Spinal cord (tissue), 10 donors: ENCODE measurements at places on chromosomes 12 and 14.

- no peak for DNase-seq
These were observed 158.8 kb downstream of the TMEM132C start for GRCh38 chr12:128425666-128426331.

DNA sequence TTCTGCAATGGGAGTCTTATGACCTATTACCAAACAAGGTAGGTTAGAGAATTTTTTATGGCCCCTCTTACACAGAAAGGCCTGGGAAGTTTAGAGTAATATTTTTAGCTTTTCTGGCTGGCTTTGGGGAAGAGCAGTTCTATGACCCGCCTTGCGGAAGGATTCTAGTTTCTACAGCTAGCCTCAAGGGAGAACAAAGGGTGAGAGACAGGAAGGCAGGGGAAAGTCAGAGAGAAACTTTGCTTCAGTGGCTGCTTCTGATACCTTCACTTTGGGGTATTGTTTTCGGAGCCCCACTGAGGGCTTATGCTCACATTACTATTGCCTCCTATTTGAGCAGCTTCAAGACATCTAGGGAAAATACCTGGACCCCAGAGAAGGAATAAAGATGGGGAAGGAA lies 80.7 kb upstream of the NUDT4 start:
- no peak for DNase-seq

DNA sequence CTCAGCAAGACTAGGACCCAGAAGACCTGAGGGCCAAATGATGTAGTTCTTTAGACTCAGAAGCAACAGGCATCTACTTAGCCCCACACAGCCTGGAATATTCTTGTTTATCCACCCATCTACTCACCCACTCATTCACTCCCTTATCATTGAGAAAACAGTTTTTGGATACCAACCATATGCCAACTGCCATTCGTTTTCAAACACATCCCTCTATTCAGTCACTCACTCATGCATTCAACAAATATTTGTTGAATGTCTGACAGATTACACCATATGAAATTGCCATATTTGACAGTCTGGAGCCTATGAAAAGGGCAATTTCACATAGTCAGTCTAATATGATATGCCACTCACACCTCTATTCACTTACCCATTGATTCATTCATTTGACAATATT lies 103.2 kb downstream of the NT5DC3 start:
- DNase-seq, result no peak

DNA sequence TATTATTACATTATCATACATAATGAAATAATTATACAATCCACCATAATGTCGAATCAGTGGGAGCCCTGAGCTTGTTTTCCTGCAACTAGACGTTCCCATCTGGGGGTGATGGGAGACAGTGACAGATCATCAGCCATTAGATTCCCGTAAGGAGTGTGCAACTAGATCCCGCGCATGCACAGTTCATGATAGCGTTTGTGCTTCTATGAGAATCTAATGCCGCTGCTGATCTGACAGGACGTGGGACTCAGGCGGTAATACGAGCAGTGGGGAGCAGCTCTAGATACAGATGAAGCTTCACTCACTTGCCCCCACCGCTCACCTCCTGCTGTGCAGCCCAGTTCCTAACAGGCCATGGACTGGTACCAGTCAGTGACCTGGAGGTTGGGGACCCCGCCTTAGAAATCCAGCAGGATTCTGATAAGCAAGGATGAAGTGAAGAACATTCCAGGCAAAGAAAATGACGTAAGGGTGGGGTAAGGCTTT lies 204.6 kb downstream of the ETV6 start:
- DNase-seq, result no peak

DNA sequence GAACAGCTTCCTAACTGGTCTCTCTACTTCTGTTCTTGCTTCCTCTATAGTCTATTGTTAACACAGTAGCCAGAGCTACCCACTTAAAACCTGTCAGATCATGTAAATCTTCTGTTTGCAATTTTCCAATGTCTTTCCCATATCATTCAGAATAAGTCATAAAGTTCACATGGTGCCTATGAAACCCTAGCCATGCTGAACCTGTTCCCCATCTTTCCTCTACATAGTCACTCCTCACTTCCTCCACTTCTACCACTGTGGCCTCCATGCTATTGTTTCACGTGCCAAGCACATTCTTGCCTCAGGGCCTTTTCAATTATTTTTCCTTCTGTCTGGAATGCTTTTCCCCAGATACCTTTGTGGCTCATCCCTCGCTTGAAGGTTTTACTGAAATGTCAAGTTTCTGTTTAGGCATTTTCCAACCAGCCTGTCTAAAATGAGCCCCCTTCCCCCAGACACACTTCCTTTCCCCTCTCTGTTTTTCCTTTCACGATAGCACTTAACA lies 132.1 kb downstream of the DYRK2 start:
- DNase-seq, result no peak

DNA sequence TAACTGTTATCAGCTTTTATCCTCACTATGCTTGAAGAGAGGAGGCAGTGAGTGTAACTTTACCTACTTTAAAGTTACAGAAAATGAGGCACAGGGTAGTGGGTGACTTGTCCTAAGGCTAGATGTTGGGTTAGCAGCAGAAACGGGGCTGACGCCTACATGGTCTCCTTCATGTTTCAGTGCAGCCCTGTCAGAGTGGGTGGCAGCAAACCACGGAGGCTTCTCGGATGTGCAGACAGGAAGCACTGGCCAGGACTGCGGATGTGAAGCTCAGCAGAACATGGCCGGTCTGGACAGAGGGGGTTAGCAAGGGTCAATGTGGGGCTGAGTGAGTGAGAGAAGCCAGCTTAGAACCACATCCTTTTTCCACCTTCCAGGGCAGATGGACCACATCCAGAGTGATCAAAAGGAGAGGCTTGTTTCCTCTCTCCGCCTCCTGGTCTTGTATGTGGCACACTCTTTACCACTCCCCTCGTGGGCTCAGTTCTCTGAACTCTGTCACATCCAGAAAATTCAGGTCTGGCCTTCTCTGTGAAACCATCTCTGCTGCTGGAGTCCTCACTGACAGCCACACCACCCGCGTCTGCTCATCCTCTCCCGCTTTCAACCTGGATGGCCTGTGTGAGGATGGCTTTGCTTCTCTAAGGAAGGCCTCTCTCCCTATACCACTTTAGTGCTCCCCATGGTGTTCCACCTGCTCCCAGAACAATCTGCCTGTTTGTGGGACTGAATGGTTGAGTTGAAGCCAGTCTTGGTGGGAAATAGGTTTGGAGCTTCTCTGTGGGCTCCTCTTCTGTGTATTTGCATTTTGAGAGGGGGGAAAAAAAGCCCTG lies 14.1 kb downstream of the SUSD6 start:
- DNase-seq, result no peak

DNA sequence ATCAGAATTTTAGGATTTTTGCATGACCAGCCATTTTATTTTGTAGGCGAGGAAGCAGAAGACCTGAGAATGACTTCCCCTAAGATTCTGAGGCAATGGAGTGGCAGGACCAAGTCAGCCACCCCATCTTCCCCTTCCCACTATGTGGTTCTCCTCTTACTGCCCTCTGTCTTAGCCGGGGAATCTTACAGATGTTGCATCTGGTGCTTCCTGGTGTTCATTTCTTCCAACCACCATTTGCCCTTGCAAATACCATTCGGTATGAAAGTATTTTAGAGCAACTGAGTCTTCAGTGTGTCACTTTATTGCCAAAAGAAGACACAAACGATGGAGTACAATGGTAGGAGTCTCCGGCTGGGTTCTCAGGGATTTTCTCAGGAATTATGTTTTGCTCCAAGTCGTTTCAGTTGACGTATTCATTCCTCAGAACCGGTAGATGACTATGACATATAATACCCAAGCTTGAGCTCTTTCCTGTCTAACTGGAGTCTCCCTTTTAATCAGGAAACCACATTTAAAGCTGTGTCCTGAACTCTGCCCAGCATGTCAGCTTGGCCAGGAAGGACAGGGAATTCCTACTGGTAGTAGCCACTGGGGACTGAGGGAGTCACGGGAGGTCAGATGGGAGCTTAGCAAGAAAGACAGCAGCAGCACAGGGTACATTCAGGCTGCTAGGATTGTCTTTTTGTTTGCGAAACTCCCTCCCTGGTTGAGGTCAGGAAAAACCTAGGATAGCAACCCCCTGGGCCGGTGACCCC lies 87.0 kb downstream of the SAMD4A start:
- no peak for DNase-seq

- DNase-seq, result no peak
These were observed 59.3 kb downstream of the HEATR5A start for GRCh38 chr14:31360919-31361662.

- DNase-seq, result no peak
These were observed 414.8 kb upstream of the NOVA1 start for GRCh38 chr14:27012641-27013040.

DNA sequence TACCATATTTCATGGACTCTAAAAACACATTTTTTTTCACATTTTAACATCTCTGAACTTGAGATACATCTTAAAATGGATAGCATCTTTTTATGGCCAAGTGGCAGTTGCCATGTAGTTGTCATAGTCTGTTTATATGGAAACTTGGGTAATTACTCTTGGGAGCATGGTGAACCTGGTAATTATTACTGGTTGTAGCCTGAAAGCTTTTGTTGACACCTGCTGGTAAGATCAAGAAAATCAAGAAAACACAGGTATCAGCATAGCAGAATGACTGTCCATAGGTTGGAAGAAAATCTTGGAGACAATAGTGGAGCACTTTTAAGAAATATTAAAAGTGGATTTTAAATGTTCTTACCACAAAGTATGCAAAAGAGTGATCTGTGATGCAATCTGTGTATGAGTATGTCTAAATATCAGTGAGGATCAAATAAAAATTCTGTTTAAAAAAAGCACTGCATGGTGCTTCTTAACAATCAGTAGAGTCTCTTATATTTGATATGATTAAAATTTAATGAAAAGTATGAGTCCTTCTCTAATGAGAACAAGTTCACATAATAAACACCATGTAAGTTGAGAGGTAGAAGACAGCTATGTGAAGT lies 44.2 kb downstream of the TTC8 start:
- no peak for DNase-seq

DNA sequence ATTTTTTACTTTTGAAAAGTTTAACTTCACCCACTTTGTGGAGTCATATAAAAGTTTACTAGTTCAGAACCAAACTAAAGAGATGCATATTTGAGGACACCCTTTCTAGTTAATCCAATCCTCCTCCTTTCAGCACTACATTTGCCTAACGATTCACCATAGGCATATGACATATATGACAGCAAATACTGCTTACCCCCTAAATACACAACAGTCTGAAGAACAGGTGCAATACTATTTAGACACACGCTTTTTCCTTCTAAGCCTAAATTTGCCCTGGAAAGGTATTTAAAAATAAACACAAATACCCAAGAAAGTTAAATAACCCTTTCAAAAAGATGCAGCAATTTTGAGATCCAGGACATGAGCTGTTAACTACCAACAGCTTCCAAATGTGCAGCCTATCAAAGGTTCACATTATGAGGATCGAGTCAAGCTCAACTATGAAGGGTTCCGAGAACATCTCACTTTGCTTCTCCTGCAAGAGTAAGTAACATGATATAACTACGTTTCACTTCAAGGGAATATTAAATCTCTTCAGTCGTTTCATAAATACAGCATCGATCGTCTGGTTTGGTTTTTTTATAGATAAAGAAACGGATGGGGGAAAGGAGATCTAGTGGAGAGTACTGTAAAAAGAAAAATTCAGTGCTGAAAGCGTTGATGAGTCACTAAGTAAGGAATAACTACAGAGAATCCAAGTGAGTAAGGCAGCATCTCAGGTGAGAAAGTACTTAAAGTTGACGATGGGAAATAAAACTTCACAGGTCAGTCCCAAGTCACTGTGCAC lies 677 bp upstream of the AP4S1 start:
- DNase-seq, result no peak

DNA sequence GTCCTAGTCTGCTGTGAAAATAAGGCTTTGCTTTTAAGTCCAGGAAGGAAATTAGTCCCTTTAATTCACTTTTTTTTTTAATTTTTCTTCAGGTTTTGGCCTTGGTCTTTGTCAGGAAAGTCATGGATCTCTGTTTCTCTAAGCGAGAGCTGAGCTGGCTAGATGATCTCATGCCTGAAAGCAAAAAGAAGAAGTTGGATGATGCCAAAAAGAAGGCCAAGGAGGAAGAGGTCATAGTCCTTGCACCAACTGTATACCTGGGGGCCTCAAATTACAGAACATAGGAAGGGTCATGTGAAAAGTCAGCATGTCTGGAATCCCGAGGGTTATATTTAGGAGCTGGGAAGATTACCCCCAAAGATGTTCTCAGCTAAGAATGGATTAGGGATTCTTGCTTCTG lies 72.3 kb downstream of the SLC4A8 start:
- no peak for DNase-seq

GRCh38 chr12:54958048-54958658 lies 26.4 kb downstream of the TESPA1 start:
- peak; percentile 92 for DNase-seq

- no peak for DNase-seq
These were observed 68.0 kb upstream of the MAX start for GRCh38 chr14:65170318-65170717.

DNA sequence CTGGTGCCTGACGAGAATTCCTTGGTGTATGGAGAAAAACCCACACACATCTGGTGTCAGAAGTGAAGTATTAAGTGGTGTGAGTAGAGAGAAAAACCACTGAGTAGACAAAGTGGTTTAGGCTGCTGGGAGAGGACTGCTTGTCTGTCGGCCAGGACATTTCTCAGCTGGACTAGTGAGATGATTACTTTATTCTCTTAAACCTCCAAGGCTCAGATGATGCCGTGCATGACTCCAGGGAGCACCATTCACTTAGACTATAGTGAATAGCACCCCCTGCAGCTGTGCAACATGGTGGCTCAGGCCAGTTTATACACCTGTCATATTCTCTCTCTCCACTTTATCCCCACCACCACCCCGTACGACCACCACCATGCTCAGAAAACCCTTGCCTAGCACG lies 28.5 kb upstream of the NFYB start:
- DNase-seq, result no peak

DNA sequence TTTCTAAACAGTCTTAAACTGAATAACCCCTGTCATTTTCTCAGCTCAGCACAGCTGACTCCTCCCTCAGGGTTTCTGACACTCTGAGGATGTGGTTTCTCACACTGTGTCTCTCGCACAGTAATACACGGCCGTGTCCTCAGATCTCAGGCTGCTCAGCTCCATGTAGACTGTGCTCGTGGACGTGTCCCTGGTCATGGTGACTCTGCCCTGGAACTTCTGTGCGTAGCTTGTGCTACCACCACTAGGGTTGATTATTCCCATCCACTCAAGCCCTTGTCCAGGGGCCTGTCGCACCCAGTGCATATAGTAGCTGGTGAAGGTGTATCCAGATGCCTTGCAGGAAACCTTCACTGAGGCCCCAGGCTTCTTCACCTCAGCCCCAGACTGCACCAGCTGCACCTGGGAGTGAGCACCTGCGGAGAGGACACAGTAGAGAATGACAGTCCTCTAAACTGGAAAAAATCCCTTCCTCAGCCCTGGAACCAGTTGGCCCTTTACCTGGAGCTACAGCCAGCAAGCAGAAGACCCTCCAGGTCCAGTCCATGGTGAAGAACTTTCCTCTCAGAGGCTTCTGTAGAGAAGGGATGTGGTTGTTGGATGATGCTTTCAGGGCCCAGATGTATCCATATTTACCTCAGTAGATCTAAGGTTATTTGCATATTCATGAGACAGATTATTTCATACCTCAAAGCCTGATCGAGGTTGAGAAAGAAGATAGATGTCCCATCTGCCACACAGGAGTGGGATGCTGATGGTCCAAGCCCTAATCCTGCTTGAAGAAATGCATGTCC lies 984.8 kb downstream of the TMEM121 start:
- DNase-seq, result no peak

GRCh38 chr12:113818833-113819232 lies 147.3 kb downstream of the RBM19 start:
- DNase-seq, result no peak

GRCh38 chr12:23083267-23083666 lies 458.3 kb downstream of the ETNK1 start:
- no peak for DNase-seq

GRCh38 chr14:99809360-99809759 lies 16.1 kb downstream of the EML1 start:
- no peak for DNase-seq
